ENCODE measurements at places on chromosomes 6 and 20.
A peak's percentile ranks its signal among the peaks of the same experiment; 100 is the strongest.

DNA sequence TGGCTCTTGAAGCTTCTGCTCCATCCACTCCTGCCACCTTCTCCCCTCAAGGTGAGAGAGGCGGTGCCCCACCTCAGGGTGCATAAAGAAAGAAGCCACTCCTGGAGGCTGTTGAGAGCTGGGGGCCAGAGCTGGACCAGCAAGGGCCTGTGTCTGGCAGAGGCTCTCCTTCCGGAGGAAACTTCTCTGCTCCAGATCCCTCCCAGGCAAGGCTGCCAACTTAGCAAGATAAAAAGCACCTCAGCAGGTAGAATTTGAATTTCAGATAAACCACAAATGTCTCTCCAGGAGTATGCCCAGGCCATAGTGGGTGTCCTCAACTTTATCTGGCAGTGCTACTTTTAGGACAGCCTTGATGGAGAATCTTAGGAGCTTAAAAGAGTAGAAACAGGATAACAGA, 13.8 kb downstream of the UNC93A start:
- DNase-seq, result no peak

DNA sequence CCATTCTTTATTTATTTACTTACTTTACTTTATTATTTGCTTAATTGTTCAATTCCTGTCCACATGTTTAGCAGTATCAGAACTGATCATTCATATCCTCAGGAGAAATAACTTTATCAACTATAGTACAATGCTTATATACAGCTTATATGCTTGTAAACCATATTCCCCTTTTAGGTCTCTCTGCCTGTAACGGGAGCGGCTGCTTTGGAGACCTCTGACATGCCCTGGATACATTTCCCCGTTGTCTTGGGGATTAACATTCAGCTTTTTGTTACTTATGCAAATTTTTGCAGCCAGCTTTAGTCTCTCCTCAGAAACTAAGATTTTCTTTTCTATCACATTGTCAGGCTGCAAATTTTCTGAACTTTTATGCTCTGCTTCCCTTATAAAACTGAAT, 17.6 kb upstream of the FUT9 start:
- DNase-seq, result no peak

DNA sequence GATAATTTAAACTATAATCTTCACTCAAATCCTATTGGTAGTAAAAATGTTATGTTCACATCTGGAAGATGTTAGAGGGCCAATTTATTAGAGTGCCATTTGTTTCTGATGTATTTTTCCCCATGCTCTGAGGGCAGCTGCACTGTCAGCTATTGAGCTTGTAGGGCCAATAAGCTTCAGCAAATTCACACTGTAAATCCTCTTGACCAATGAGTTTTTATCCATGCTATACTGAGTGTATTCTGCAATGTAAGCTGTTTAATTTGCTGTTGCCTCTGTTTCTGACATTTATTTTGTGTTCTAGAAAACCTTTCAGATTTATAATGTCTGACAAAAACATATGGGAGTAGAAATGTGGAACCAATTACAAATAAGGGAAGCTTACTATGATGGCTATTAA, 62.6 kb downstream of the OGFRL1 start:
- DNase-seq, result no peak

DNA sequence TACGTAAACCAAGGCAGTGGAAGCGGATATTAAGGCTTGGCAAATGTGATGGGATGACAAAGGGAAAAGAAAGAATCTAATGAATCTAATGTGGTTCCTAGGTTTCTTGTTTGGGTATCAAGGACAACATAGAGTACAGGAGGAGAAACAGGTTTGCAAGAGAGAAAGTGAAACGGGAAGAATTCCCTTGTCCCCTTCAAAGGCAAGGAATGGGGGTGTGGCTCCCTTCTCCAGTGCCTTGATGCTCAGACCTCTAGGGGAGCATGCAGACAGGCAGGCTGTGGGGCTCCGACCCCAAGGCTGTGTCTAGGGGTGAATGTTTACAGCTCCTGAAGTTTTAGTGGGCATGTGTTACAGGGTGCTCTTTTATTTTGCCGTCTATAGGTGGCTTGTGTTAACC, 317.5 kb upstream of the HSF2 start:
- DNase-seq, result no peak

- DNase-seq, result peak; percentile 42
Observed at GRCh38 chr6:21935561-21936028, 342.0 kb downstream of the SOX4 start.

- no peak for DNase-seq
Observed at GRCh38 chr20:57135875-57136274, 130.6 kb downstream of the BMP7 start.

GRCh38 chr6:158233214-158233795, 65.2 kb downstream of the GTF2H5 start:
- DNase-seq, result no peak

DNA sequence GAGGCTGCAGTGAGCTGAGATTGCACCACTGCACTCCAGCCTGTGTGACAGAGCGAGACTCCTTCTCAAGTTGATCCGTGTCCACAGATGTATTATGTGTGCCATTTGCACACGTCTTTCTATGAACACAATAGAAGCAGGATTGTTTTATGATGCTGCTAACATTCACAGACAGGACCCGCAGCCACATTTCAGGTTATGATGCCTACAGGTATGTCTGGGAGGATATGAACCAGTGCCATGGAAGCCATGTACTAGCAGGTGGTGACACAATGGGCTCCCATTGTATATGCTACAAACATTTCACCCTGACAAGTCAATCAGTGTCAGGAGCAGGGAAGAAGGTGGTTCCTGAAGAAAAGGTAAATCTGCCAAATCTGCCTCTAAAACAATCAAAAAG, 4.3 kb downstream of the TRAM2 start:
- no peak for DNase-seq

DNA sequence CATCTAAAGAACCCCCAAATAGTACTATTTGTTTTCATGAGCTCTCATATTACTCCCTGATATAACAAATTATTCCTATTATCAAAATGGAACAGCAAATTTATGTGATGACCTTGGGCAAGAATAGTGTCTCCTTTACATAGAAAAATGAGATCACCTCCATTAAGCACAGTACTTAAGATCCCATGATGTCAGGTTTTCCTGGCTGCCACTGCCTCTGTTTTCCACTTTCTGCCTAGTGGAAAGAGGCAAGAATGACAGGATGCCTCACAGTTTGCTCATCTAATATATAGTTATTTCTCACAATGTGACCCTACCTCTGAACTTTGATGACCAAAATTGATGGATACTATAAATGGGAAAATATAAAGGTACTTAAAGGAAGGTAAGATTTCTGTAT, 260.1 kb upstream of the SGK1 start:
- DNase-seq, result no peak

GRCh38 chr6:5671601-5672559, 334.8 kb downstream of the NRN1 start:
- no peak for DNase-seq

DNA sequence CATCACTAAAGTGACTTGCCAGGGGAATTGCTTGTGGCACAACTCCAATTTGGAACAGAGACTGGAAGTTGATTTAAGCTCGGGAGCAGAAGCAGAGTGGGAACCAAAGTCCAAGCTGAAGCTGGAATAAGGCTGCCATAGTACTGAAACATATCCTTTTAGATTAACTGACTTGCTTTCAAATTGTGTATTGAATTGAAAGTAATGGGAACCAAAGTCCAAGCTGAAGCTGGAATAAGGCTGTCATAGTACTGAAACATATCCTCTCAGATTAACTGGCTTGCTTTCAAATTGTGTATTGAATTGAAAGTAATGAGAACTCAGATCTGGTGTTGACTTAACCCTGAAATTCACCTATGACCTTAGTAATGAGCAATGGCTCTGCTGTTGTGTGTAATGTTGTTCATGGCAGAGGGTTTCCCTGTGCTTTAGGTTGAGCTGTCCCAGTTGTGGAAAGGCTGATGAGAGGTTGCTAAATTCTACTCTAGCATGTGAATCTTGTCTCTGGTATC, 40.2 kb downstream of the CENPW start:
- no peak for DNase-seq

GRCh38 chr20:9571783-9572182, 57.4 kb downstream of the LAMP5 start:
- no peak for DNase-seq

- DNase-seq, result no peak
Observed at GRCh38 chr6:134980846-134981245, 30.9 kb upstream of the ALDH8A1 start.

GRCh38 chr6:164216368-164216767, 801.9 kb downstream of the QKI start:
- DNase-seq, result no peak

DNA sequence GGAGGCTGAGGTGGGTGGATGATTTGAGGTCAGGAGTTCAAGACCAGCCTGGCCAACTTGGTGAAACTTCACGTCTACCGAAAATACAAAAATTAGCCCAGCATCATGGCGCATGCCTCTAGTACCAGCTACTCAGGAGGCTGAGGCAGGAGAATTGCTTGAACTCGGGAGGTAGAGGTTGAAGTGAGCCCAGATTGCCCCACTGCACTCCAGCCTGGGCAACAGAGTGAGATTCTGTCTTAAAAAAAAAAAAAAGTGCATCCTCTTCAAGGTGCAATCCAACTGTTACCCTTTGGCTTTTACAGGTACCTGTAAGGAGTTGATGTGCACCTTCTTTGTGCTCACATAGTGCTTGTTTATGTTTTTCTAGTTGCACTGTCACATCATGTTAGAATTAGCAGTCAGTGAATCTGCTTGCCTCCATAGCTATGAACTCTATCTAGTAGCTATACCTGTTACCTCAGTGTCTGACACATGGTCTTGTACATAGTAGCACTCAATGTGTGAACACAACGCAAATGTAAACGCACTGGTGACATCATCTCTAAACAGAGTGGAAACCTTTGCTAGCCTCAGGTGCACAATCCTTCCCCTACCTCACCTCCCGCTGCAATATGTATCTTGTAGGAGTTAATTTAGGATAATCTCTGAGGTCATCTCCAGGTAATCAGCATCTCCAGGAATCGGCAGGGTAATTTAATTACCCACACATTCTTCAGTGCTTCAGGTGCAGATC, 9.7 kb downstream of the MSH5 start:
- DNase-seq, result no peak

DNA sequence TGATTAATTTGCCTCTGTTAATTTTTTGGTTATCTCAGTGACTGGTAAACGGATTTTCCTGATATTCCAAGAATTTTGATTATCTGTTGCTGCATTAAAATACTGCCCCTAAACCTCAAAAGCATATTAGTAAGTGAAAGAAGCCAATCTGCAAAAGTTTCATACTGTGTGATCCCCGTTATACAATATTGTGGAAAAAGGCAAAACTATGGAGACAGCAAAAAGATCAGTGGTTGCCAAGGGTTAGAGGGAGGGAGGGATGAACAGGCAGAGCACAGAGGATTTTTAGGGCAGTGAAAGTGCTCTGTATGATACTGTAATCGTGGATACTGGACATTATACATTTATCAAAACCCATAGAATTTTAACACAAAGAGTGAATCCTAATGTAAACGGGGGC, 133.0 kb downstream of the MYLK4 start:
- no peak for DNase-seq

- DNase-seq, result peak; percentile 64
Observed at GRCh38 chr6:137926207-137926731, 59.2 kb downstream of the TNFAIP3 start.

DNA sequence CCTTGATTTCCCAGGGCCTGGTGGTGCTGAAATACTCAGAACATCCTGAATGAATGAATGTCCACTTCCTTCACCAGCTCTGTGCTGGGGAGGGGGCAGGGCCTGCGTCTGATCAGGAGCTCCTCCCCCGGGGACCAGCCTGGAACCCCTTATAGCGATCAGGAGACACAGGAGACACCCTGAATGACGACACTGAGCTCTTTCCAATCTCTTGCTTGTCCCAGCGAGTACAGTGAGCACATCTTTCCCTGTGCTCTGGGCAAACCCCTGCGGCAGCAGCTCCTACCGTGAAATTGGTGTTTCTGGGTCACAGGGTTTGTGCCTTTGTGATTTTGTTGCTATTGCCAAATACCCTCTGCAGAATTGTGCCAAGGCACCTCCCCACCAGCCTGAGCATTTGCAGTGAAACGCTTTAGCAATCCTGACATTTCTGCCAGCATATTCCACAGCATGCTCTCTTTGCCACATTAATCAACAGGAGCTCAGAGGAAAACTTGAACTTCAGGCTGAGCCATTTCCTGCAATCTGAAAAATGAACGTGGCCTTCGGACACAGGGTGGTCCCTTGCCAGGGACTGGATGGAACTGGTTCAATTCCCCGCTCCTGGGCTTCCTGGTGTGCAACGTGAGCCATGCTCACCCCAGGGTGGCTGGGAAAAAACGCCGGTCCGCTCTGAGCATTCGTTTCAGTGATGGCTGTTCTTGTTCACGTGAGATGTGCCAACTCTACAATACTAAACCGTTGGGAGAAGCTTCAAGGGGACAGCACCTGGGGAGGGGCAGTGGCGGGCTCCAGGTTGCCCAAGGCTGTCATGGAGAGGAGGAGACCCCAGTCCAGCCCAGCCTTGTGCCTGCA, 23.1 kb upstream of the MRGBP start:
- DNase-seq, result no peak

DNA sequence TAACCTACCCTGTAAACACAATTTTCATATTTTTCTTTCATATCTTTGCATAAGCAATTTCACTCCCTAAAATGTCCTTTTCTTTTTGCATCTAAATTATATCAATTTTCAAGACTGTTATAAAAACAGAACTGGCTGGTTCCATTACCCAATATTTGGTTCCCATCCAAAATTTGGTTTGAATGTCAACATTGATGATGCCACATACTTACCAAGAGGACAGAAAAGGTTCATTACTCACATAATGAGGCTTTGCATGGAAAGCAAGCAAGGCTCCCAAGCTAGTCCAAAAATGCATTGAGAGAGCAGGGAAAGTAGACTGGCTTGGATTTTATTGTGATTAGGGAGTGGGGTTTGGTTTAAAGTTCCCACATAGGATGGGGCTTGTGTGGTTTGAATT, 144.4 kb upstream of the AKIRIN2 start:
- DNase-seq, result no peak
